ENCODE measurements at places on chromosomes 1 and 21.

DNA sequence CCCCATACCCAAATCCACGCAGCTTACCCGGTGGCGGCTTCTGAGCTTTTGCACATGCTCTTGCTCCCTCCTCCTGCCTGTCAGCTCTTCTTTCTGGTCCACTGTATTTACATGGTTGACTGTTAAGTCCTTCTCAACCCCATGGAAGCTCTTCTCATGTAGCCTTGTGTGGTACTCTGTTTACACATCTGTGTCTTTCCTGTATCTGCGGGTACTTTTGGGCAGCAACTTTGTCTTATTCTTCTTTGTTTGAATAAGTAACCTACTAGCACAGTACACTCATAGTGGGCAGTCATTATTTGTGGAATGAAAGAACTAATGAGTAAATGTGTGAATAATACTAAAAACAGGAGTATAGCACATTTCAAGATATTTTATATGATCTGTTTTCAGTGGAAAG is 88.5 kb upstream of the GPR88 start:
- DNase-seq: no peak

DNA sequence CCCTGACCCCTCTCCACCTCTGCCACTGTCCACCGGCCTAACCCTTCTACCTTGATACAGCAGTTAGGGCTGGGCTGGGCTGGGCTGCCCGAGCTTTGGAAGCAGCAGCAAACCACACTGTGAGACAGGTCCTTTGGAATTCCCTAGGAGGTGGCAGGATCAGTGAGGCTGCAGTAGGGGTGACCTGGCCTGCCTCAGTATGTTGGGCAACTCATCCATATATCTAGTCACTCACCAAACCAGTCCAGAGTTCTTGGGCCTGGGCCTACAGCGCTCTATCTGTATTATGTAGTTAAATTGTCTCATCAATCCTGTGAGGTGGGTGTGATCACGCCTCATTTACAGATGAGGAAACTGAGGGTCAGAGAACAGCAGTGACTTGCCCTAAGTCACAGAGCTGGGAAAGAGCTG is 13.3 kb upstream of the SYNC start:
- DNase-seq: no peak

DNA sequence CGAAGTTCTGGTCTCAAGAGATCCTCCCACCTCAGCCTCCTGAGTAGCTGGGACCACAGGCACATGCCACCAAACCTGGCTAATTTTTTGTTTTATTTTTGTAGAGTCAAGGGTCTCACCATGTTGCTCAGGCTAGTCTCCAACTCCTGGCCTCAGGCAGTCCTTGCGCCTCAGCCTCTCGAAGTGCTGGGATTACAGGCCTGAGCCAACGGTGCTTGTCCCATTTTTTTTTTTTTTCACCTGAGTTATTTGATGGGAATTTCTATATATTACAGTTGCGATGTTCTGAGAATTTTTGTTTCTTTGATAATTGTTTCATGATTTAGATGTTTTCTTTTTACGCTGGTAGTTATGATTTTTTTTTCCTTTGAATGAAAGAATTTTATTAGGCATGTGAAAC is 2.5 kb downstream of the RABGAP1L start:
- DNase-seq: no peak

DNA sequence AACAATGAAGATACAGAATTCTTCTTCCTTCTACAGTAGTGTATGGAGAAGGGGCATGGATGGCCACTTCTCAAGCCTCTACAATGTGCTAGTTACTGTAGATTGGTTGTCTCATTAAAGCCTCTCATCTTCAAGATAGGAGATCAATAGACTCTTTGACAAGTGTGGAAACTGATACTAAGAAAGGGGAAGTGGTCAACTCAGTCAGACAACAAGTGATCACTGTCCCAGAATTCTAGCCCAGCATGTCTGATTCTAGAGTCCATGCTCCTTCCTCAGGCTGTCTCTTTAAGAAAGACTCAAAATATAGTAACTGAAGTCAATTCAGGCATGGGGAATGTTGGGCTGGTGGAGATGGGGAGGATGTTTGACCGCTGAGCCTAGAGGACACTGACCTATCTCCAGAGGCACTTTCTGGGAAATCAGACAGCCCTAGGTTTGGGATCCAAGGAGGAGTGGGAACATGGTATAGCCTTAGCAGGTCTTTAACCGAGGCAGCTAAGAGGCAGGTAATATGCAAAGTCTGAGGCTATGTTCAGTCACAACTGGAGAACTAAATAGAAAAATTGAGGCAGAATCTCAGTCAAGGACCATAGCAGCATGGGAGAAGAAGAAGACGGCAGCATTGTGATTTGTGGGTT is 39.3 kb upstream of the EYA3 start:
- DNase-seq: no peak

- no peak for DNase-seq
Measured at GRCh38 chr1:63116016-63116415, 206.4 kb upstream of the FOXD3 start.

DNA sequence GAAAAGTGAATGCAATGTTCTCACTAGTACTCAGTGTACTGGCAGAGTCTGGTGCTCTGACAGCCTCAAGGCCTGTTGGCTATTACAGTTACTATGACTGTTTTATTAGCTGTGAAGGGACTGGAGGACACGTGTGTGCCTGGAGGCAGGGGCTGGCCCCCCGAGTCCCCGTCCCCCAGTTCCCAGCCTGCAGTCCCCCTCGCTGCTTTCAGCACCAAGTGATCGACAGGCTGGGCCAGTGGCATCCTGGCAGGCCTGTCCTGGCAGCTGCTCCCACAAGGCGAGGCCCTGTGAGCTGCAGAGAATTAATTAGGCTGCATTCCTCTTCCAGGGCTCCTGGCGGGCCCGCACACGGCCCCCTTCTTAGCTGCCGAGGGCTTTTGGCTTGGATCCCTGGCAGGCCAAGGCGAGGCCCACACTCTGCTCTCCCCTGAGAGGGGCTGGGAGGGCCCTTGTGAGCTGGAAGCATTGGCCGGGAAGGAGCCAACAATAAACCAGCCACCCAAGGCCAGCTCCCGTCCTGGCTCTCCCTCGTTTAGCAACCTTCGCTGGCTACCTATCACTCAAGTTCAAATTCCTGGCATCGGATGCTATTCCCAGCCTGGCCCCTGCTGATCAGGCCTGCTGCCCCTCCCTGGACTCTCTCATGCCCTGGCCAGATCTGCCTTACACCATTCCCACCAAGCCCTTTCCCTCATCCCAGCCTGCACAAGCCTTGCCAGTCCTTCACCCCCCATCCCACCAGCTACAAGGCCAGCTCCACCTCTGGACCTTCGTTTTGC is 9.8 kb downstream of the EDN2 start:
- no peak for DNase-seq

GRCh38 chr1:114108751-114109255 is 44.9 kb downstream of the SYT6 start:
- DNase-seq: no peak

GRCh38 chr21:34072145-34073031 is 990 bp upstream of the MRPS6 start:
- DNase-seq: no peak

All from ecto neural progenitor cell (in vitro differentiated cells).